Activated CD8-positive, alpha-beta T cell treated with anti-CD3 and anti-CD28 coated beads, Interleukin-2, amount 10 ng/mL, durations not matched to agents 7 days and 5 days (primary cell): ENCODE measurements at places on chromosomes 5 and 9. TPM values are rescaled to one million over a fixed set of nuclear protein-coding genes. Genes with fewer than 3 reads are reported as not detected.

GRCh38 chr9:75106857-75107256, 18.5 kb downstream of the OSTF1 start:
- no peak for DNase-seq

DNA sequence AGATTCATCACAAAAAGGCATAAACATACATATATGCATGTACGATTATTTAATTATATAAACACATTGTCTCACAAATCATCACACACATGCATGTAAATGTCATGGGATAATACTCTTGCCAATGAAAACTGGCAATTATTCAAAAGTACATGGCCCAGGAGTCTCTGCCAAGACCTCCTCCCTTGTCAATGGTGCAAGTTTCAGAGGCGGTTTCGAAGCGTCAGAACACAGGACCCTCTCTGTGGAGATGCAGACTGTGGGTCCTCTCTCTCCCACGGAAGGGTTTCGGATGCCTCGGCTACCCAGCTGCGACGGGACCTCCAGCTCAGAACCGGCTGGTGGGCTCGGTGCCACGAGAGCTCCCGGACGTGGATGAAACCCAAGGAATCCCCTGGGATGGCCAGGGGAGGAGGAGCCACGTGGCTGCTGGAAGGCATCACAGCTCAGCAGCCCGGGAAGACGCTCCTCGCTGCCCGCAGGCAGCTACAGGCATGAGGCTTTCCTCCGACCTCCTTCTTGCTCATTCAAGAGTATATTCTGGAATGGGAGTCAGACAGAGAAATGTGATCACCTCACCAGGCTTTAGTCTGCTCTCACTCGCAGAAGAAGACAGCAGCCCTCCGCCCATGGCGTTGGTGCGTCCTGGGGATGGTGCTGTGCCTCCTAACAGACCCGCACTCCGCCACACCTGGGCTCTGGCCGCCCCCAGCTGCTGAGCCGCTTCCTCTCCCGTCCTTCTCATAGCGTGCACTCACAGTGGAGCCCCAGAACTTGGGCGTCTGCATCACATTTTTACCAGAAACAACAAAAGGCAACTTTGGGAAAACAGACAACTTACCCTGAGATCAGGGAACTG, 308.8 kb downstream of the IRX2 start:
- no peak for DNase-seq

The FAM151B gene
- not detected for total RNA-seq

The HARS1 gene
- 81.6 TPM for total RNA-seq

The PCDHB12 gene
- not detected for total RNA-seq

DNA sequence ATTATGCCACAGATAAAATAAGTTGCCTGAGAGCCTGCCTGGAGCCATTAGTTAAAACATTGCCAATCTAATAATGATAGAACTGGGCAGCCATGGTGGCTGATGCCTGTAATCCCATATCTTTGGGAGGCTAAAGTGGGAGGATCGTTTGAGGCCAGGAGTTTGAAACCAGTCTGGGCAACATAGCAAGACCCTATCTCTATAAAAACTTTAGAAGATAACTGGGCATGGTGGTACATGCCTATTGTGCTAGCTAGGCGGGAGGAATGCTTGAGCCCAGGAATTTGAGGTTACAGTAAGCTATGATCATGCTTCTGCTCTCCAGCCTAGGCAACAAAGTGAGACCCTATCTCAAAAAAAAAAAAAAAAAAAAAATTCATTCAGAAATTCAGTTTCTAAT, 52.6 kb downstream of the RAI14 start:
- DNase-seq: no peak

- no peak for DNase-seq
Observed at GRCh38 chr5:98905857-98906688, 22.7 kb downstream of the CHD1 start.

GRCh38 chr9:88652876-88653275, 117.9 kb downstream of the NXNL2 start:
- no peak for DNase-seq

GRCh38 chr5:136909906-136910305, 544.6 kb upstream of the TRPC7 start:
- DNase-seq: no peak

GRCh38 chr5:83031381-83031780, 45.8 kb downstream of the TMEM167A start:
- DNase-seq: no peak

GRCh38 chr9:69674112-69674685, 2.0 kb upstream of the APBA1 start:
- DNase-seq: no peak

The PTGS1 gene
- 0.37 TPM for total RNA-seq

- DNase-seq: no peak
Observed at GRCh38 chr5:82984786-82985735, 92.1 kb downstream of the TMEM167A start.

- DNase-seq: no peak
Observed at GRCh38 chr5:93572101-93572607, 8.9 kb downstream of the NR2F1-AS1 start.

- DNase-seq: no peak
Observed at GRCh38 chr5:77182367-77182766, 28.1 kb upstream of the PDE8B start.

GRCh38 chr5:79001471-79001870, 16.4 kb upstream of the ARSB start:
- no peak for DNase-seq

DNA sequence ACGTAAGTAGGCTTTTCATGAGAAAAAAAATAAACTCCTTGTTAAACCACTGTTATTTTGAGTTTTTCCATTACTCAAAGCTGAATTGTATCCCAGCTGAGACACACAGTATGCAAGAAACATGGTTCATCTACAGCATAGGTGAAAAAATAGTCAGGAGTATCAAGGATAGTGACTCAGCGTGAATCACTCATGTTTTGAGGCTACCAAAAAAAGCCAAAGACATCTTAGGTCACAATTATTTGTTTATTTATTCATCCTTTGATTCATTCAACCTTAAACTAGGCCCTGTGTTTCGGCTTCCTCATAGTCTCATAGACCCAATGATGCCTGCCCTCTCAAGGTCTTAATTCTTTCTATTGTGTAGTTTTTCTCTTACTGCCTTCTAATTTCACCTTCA, 32.9 kb upstream of the STX17 start:
- no peak for DNase-seq

The PCDHGB7 gene
- total RNA-seq: not detected

DNA sequence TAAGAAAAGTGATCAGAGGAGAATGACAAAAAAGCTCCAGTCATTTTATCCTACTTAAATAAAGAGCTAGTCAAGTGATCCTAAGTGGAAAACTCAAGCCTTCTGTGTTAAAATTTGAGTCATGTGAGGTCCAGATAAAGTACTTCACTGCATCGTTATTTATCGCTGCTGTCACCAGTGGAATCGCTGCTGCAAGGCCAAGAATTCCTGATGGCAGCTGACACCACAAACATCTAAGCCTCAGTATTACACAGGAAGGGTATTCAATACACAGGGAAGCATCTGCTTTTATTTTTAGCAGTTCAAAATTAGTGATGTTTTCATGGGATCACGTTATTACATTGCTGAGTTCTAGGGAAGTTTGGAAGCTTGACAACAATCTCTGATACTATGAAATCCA, 190.3 kb downstream of the GOLPH3 start:
- no peak for DNase-seq

DNA sequence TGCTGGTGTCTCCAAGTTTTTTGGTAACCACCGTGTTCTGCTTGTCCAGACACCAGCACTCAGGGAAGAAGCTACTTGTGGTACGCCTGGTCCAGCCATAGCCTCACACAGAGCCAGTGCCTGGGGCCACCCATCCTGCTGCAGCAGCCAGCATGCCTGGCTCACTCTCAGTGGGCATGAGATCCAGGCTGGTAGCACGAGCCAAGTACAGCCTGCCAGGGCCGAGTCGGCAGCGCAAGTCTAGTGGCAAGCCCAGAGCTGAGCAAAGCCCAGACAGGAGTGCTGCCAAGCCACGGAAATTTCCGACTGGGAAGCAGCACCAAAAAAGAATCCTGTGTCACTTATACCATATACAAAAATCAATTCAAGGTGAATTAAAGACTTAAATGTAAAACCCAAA, 36.3 kb upstream of the FBXL17 start:
- DNase-seq: no peak

GRCh38 chr5:154164249-154164581, 26.3 kb upstream of the GALNT10 start:
- DNase-seq: no peak

The STK32A gene
- total RNA-seq: not detected

The NEUROG1 gene
- total RNA-seq: not detected

DNA sequence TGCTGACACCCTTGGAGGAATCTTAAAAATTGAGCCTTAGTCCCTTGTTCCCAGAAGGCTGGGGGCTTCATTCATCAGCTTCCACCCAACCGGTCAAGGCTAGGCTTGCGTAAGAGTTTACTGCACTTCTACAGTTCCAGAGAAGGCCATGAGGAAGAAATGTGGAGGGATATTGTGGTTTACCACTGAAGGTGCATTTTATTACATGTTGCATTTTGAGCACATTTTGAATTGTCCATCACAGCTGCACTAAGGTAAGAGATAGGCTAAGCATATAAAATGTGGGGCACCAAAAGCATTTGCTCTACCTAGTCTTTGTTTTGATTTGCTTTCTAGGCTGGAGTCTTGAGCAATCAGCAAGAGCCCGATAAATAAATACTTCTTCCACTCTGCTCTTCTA, 167.1 kb upstream of the PAPPA start:
- no peak for DNase-seq

GRCh38 chr9:9387511-9388115, 1225.2 kb downstream of the PTPRD start:
- no peak for DNase-seq

- no peak for DNase-seq
Observed at GRCh38 chr9:35952526-35953191, 5.3 kb downstream of the OR2S2 start.

DNA sequence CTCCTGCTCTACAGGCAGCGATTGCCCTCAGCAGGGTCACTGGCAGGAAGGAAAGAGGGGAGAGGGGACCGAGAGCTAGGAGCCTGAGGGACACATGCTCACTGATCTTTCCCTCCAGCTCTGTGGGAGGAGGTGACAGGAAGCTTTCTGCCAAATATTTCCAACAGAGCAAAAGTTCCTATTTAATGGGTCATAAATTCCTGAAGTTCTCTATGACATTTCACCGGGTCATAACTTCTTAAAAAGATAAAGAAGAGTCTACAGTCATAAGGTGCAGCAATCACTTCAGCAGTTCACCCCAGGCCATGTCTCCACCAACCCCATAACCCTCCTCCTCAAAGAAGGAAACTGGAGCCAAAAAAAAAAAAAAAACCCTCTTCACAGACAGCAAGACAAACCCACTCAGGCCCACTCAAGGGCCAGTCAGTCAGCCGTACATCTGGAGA, 481.1 kb downstream of the NR2F1-AS1 start:
- DNase-seq: no peak

The MEGF10 gene
- total RNA-seq: not detected

DNA sequence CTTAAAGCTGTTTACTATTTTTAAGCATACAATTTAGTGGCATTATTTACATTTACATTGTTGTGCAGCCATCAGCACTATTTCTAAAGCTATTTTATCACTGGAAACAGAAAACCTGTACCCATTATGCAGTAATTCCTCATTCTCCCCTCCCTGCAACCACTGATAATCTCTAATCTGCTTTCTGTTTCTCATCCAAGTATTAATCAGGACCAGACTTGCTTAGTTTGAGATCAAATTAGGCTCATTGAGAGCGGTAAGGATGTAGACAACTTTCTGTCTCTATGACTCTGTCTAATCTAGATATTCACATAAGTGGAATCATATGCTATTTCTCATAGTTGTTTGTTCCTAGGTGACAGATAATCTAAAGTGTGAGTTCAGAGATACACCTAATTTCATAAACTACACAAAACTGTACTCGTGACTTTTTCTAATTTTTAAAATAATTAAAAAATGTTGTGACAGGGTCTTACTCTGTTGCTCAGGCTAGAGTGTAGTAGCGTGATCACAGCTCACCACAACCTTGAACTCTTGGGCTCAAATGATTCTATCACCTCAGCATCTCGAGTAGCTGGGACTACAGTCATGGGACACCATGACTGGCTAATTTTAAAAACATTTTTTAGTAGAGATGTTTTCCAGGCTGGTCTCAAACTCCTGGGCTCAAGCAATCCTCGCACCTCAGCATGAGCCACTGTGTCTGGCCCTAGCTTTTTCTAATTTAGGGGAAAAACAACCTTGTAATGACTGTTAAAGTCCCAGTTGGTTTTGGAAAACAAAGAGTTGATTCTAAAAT, 37.6 kb downstream of the BDP1 start:
- no peak for DNase-seq

The SH3TC2 gene
- not detected for total RNA-seq

GRCh38 chr5:160071516-160071915, 47.7 kb downstream of the PWWP2A start:
- no peak for DNase-seq

DNA sequence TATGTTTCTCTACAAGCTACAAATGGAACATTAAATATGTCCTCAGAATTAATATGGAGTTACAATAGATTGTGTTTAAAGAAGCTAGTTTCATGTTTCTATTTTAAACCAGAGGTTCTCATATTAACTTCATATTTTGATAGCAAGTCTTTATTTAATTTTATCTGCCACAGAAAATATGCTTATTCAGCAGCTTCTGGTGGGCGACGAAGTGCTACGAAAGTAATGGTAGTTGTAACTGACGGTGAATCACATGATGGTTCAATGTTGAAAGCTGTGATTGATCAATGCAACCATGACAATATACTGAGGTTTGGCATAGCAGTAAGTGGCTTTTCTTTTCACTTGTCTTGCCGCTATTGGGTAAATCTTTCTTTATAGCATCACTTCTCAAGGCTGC, 54.2 kb downstream of the MOCS2 start:
- no peak for DNase-seq

- DNase-seq: no peak
Observed at GRCh38 chr5:60010328-60010727, 116.8 kb upstream of the PDE4D start.

DNA sequence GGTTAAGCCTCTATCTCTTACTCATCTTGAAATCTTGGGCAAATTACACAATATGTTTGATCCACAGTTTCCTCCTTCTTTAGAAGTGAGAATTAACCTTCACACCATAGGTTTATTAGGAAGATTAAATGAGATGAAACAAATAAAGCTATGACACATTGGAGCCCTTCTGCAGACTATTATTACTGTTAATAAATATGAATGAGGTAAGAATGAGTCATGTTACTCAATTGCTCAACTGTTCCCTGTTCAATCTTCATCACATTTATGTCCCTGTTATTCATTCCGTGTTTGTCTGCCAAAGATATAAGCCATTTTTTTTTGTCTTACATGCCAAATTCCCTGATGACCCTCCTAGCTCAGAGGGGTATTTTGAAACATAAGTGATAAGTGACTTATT, 52.1 kb upstream of the PAPPA start:
- no peak for DNase-seq

GRCh38 chr5:155167736-155168135, 154.2 kb downstream of the KIF4B start:
- DNase-seq: no peak

GRCh38 chr5:107352576-107352975, 318.2 kb downstream of the EFNA5 start:
- no peak for DNase-seq

The PRELID1 gene
- 154 TPM for total RNA-seq

GRCh38 chr5:68028131-68028727, 187.3 kb upstream of the PIK3R1 start:
- no peak for DNase-seq
